ENCODE measurements at places on chromosomes 7 and 10. TPM values are rescaled to one million over a fixed set of nuclear protein-coding genes. Genes with fewer than 3 reads are reported as not detected.

GRCh38 chr10:69495666-69496065, 44.4 kb downstream of the TSPAN15 start:
- no peak for DNase-seq

Gene RAB19
- polyA plus RNA-seq: 4.2 TPM

DNA sequence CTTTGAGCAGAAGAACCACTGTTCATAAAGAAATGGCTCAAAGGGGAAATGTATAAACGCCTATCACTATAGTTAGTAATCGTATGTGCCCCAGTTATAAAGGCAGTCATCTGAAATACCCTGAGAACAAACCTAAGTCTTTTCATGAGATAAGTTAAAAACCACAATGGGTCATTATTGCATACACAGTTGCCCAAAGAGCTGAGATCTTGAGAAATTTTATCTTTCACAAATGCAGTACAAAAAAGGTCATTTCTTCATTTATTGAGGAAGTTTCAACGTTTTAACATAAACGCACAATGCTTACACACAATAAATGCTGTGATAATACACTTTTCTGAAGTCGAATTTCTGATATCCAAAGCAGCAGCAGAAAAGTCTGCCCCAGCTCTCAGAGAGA, 114.4 kb downstream of the MICU1 start:
- DNase-seq: no peak

DNA sequence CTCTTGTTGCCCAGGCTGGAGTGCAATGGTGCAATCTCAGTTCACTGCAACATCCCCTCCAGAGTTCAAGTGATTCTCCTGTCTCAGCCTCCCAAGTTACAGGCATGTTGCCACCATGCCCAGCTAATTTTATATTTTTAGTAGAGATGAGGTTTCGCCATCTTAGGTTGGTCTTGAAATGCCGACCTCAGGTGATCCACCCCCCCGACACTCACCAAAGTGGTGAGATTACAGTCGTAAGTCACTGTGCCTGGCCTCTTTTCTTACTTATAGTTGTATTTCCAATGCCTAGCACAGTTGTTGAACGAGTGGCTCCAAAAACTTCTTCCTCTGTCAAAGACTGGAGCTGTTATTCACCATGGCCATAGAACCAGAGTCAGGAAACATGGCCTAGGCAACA, 6.7 kb downstream of the RNF216 start:
- no peak for DNase-seq

GRCh38 chr10:129742742-129743550, 221.1 kb downstream of the EBF3 start:
- DNase-seq: no peak

Gene NUPR2
- polyA plus RNA-seq: 2.2 TPM
